ENCODE measurements at places on chromosomes 6 and 20.

GRCh38 chr6:89452281-89452680, 19.3 kb downstream of the ANKRD6 start:
- peaks cover 3% of the 10 kb centered on the region for H3K27me3 ChIP-seq
- no peak overlapping the region for H3K4me3 ChIP-seq
- no peaks in the 10 kb centered on the region for H3K36me3 ChIP-seq
- no peak for DNase-seq

DNA sequence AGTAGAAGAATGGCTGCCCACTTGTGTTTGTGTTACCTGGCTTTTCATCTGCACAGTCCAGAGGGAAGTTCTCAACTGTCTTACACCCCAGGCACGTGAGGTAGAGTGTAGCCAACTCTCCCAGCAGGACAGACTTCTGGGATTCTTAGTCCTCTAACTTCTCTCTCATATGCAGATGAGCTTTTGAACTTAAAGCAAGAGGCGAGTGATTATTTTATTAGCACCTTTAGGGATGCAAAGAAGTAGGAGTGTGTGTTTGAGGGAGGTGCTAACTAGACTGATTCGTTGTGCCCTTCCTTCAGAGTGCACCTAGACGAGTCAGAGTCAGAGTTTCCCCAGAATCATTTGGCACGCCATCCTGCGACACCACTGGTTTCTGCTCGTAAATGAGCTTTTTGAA, 10.8 kb downstream of the CDYL start:
- H3K36me3 ChIP-seq: peaks cover 12% of the 10 kb centered on the region
- no peak overlapping the region for H3K27ac ChIP-seq
- DNase-seq: no peak
- H3K4me3 ChIP-seq: peak overlapping the region; percentile 44
- peaks cover 29% of the 10 kb centered on the region for H3K4me1 ChIP-seq

GRCh38 chr6:45472382-45472781, 94.6 kb upstream of the SUPT3H start:
- peaks cover 57% of the 10 kb centered on the region for H3K4me1 ChIP-seq
- no peak for DNase-seq
- H3K4me3 ChIP-seq: no peak overlapping the region

GRCh38 chr20:34791289-34792020, 34.0 kb downstream of the NCOA6 start:
- H3K4me3 ChIP-seq: no peak overlapping the region
- peaks cover 7% of the 10 kb centered on the region for H3K36me3 ChIP-seq
- H3K27ac ChIP-seq: no peak overlapping the region
- no peak for DNase-seq
- H3K4me1 ChIP-seq: peaks cover 5% of the 10 kb centered on the region
- no peaks in the 10 kb centered on the region for H3K27me3 ChIP-seq

DNA sequence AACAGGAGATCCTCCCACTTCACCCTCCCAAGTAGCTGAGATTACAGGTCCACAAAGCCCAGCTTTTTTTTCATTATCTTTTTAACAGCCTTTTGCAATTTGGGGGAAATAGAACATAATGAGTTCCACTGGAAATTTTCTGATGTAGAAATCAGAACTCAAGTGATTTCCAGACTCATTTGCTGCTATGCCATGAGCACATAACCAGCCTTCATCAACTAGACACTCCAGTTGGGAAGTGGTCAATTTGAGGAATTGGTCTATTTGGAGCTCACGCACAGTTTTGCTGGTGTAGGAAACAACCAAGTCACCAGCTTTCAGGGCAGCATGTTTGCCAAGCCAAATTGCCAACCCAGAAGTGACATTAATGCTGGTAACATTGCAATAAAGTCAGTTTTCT, 86.7 kb downstream of the MAFB start:
- no peaks in the 10 kb centered on the region for H3K27me3 ChIP-seq
- H3K4me3 ChIP-seq: no peak overlapping the region
- no peaks in the 10 kb centered on the region for H3K36me3 ChIP-seq
- H3K27ac ChIP-seq: no peak overlapping the region
- no peaks in the 10 kb centered on the region for H3K4me1 ChIP-seq

DNA sequence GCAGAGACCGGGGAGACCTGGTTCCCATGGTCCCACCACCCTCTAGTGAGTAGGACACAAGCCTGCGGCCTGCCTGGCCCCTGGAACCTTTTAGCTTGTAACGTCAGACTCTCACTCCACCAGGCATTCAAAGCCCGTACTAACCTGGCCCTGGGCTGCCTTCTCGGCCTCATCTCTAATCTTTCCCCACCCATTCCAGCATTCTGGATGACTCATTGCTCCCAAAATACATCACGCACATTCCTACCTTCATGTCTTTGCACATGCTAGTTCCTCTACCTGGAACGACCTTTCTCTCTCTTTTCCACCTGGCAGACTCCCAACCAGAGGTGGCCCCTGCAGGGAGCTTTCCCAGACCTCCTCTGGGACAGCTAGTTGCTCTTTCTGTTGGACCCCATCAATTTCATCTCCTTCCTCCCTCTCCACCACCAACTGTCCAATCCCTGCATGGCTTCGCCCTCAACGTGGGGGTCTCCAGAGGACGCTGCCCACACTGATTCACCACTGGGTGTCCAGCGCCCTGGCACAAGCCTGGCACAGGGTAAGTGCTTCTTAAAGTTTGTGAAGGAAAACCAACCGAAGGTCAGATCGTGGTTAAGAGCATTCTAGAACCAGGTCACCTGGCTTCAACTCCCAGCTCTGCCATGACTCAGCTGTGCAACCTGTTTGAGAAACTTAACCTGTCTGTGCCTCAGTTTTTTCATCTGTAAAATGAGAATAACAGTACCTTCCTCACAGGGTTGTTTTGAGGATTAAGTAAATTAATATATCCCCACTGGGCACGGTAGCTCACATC, 35.2 kb downstream of the JPH2 start:
- no peak overlapping the region for H3K4me3 ChIP-seq
- no peak for DNase-seq
- no peaks in the 10 kb centered on the region for H3K36me3 ChIP-seq
- peaks cover 7% of the 10 kb centered on the region for H3K4me1 ChIP-seq
- no peak overlapping the region for H3K27ac ChIP-seq
- peaks cover 3% of the 10 kb centered on the region for H3K27me3 ChIP-seq

- no peak overlapping the region for H3K4me3 ChIP-seq
- H3K27ac ChIP-seq: no peak overlapping the region
- H3K4me1 ChIP-seq: no peaks in the 10 kb centered on the region
- H3K27me3 ChIP-seq: no peaks in the 10 kb centered on the region
- no peak for DNase-seq
Measured at GRCh38 chr6:103409475-103409874, 1450.2 kb downstream of the HACE1 start.

- no peak overlapping the region for H3K4me3 ChIP-seq
- no peaks in the 10 kb centered on the region for H3K27me3 ChIP-seq
- no peaks in the 10 kb centered on the region for H3K36me3 ChIP-seq
- no peaks in the 10 kb centered on the region for H3K4me1 ChIP-seq
- DNase-seq: no peak
Measured at GRCh38 chr6:7991536-7991935, 72.7 kb downstream of the BLOC1S5 start.

DNA sequence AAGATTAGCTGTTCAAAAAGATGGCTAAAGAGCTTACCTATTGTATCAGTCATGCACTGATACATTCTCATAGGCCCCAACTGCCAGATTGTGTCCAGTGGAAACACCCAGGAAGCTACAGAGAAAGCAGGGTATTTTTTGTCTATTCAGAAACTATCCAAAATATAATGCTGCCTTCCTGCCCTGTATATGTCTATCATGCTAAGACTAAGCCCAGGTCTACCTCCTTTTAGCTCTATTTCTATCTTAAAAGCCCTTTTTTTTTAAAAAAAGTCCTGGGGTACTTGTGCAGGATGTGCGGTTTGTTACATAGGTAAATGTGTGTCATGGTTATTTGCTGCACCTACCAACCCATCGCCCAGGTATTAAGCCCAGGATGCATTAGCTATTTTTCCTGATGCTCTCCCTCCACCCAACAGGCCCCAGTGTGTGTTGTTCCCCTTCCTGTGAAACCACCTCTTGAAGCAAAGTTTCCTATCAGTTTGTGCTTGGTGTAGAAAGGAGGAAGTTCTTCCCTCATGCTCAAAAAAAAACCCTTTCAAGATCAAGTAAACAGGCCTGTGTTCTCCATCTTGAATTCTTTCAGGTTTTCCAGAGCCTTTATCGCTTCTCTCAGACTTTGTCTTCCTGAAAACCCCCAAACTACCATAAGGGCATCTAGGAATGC, 514 bp downstream of the DEFB129 start:
- peaks cover 8% of the 10 kb centered on the region for H3K4me1 ChIP-seq
- no peak overlapping the region for H3K4me3 ChIP-seq
- DNase-seq: no peak
- H3K27me3 ChIP-seq: peaks cover 12% of the 10 kb centered on the region

- peaks cover 6% of the 10 kb centered on the region for H3K36me3 ChIP-seq
- no peak overlapping the region for H3K27ac ChIP-seq
- H3K4me1 ChIP-seq: no peaks in the 10 kb centered on the region
- peaks cover 12% of the 10 kb centered on the region for H3K27me3 ChIP-seq
- no peak for DNase-seq
Measured at GRCh38 chr6:112065426-112065986, 11.6 kb downstream of the CCN6 start.

GRCh38 chr6:144922120-144922722, 637.1 kb downstream of the UTRN start:
- peaks cover 8% of the 10 kb centered on the region for H3K27me3 ChIP-seq
- H3K27ac ChIP-seq: no peak overlapping the region
- H3K4me1 ChIP-seq: peaks cover 3% of the 10 kb centered on the region
- no peak overlapping the region for H3K4me3 ChIP-seq
- H3K36me3 ChIP-seq: no peaks in the 10 kb centered on the region

GRCh38 chr20:58909585-58909984, 57.1 kb downstream of the GNAS start:
- DNase-seq: no peak
- peaks cover 37% of the 10 kb centered on the region for H3K4me1 ChIP-seq
- peaks cover 71% of the 10 kb centered on the region for H3K36me3 ChIP-seq
- H3K27ac ChIP-seq: no peak overlapping the region

DNA sequence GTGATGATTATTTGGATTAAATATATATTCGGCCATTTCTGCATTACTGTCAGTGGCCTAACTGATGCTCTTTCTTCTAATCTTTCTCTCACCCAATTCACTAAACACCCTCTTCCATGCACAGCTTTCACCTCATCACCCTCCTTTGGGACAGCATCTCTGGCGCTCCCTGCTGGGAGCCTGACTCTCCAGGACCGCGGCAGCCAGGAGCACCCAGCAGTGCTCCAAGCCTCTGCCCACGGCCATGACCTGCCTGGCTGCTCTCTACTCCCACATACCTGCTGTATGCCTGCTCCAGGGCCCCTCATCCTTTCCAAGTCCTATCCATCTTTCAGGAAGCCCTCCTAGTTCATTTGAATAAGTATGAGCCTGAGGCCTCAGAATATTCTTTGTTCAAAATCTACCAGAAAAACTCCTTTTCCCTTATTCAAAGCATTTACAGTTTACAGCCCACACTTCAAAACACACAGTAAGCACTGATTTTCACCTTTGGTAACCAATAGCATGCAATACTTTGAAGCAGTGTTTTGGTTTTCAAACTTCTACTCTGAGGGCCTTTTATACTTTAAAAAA, 15.2 kb downstream of the CTCFL start:
- peaks cover 30% of the 10 kb centered on the region for H3K27me3 ChIP-seq
- peaks cover 1% of the 10 kb centered on the region for H3K4me1 ChIP-seq
- no peaks in the 10 kb centered on the region for H3K36me3 ChIP-seq
- no peak overlapping the region for H3K4me3 ChIP-seq

DNA sequence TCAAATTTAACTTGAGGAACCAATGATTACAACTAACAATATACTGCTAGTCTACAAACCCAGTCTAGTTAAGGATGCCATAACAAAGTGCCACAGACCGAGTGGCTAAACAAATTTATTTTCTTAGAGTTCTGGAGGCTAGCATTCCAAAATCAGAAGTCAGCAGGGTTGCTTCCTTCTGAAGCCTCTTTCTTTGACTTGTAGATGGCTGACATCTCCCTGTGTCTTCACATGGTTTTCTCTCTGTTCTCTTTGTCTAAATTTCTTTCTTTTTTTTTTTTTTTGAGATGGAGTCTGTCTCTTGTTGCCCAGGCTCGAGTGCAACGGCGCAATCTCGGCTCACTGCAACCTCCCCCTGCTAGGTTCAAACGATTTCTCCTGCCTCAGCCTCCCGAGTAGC, 56.1 kb downstream of the NCOA3 start:
- DNase-seq: no peak
- H3K36me3 ChIP-seq: peaks cover 26% of the 10 kb centered on the region
- H3K27ac ChIP-seq: no peak overlapping the region
- no peak overlapping the region for H3K4me3 ChIP-seq
- no peaks in the 10 kb centered on the region for H3K27me3 ChIP-seq

DNA sequence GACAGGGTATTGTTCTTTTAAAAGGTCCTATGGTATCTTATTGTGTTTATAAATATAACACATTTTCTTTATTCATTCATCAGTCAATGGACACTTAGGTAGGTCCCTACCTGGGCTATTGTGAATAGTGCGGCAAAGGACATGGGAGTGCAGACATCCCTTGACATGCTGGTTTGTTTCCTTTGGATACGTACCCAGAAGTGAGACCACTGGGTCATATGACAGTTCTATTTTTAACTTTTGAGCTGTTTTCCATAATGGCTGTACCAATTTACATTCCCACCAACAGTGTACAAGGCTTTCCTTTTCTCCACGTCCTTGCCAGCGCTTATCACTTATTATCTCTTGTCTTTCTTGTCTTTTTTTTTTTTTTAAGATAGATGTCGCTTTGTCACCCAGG, 627.5 kb downstream of the PRKN start:
- H3K4me3 ChIP-seq: no peak overlapping the region
- H3K4me1 ChIP-seq: peaks cover 2% of the 10 kb centered on the region
- H3K36me3 ChIP-seq: no peaks in the 10 kb centered on the region
- DNase-seq: no peak
- H3K27me3 ChIP-seq: no peaks in the 10 kb centered on the region

DNA sequence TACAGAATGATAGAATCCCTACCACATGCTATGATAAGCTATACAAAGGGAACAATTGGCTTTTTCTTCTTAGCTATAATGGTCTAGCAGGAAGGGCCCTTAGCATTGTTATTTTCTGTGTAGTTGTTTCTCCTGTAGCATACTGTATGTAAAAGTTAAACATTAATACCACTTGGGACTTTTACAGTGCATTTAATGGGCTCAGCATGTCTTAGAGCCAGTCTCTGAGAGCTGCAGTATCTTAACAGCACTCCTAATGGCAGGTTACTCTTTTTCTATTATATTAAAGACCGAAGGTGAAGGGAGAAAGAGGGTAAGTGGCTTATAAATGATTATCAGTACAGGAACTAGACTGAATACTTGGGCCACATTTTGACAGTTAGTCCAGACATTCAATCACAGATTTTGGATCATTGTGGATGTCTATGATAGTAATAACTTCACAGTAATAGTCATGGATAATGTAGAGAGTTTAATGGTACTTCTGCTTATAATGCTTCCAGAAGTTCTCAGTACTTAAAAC, 290.7 kb downstream of the PHF3 start:
- no peak for DNase-seq
- H3K27ac ChIP-seq: no peak overlapping the region
- no peaks in the 10 kb centered on the region for H3K36me3 ChIP-seq
- H3K27me3 ChIP-seq: no peaks in the 10 kb centered on the region
- H3K4me1 ChIP-seq: no peaks in the 10 kb centered on the region

GRCh38 chr20:47672166-47672565, 113.1 kb downstream of the SULF2 start:
- no peak overlapping the region for H3K27ac ChIP-seq
- H3K4me1 ChIP-seq: no peaks in the 10 kb centered on the region
- no peak for DNase-seq
- H3K36me3 ChIP-seq: no peaks in the 10 kb centered on the region
